ENCODE measurements at places on chromosomes 2 and 18.

DNA sequence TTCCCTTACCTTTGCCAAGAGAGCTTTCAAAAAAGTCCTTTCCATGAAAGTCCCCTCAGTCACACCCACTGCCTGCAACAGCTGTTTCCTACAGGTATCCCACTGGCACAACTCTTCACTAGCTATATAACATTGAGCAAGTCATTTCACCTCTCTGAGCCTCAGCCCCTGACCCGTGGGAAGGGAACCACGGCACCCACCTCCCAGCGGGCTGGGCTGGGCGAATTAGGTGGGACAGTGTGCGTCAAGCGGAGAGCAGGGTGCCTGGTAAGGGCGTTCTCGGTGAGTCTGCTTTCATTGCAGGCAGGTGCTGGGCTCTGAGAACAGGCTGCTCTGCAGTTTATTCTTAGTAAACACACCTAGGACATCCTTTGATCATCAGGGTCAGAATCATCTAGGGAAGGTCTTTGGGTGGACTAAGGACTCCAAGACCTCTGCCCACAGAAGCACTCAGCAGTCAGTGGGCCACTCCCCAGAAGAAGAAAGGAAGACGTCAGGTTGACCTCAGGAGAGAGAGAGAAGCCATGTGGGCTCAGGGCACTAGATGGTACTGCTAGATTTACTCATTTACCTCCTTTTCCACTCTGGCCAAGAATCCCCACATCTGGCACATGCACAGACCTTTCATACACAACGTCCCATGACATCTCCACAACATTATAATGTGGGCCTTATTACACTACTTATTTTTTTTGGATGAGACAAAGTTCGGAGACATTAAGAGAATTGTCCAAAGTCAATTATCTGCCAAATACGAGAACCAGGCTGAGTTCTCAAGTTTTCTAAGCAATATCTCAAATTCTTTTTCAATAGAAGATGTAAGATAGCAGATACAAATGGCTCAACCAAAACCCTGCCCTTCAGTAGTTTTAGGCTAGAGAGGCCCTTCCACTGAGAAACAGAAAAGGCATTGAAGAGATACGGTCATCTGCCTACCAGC, 79.9 kb downstream of the GALNT14 start:
- DNase-seq: no peak

- no peak for DNase-seq
Measured at GRCh38 chr2:63013438-63013837, 37.2 kb upstream of the OTX1 start.

GRCh38 chr2:3361518-3362389, 15.9 kb downstream of the EIPR1 start:
- DNase-seq: no peak

GRCh38 chr2:171512683-171513195, 9.5 kb upstream of the CYBRD1 start:
- no peak for DNase-seq

- no peak for DNase-seq
Measured at GRCh38 chr2:109675666-109676345, 61.6 kb downstream of the SOWAHC start.

DNA sequence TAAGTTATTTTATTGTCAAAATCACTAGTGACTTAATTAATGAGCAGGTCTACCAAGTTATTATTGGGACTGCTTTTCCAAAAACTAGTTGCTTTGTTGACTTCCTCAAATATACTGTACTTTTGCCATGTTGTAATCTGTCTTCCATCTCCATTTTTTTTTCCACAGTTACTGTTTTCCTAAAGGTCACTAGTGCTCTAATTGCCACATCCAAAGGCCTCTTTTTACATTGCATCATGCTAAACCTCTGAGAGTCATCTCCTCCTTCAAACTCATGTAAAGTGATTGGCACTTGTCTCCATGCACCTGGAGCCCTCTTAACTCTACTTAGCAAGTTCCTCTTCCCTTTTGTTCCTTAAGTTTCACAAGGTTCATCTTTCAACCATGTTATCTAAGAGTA, 11.8 kb downstream of the PMAIP1 start:
- no peak for DNase-seq

- DNase-seq: no peak
Measured at GRCh38 chr2:99032001-99032400, 96.0 kb upstream of the CRACDL start.

DNA sequence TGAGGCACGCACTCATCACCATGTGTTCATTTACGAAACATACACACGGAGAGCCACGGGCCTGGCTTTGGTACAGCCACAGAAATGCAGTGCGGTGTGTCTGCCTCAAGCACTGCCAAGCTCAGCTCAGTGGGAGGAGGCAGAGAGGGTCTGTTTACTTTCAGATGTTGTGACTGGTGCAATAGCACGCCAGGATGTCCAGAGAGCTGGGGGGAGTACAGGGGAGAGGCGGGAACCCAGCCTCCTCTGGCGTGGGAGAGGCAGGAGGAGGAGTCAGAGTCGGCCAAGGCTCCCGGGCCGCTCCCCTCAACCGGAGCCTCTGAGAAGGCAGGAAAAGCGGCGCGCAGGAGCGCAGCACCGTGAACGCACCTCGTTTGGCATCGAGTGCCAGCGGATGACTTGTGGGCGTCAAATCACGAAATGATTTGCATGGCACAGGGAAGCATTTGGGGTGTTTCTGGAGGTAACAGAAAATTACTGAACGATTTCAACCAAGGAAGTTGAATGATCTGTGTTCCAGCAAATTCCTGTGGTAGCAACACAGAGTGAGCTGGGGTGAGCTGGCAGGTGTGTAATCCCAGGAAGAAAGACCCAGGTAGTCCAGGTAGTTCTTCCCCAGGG, 143.0 kb downstream of the ZNF516 start:
- no peak for DNase-seq

Data from neural crest cell (in vitro differentiated cells).